Dermis blood vessel endothelial cell (primary cell): ENCODE measurements at places on chromosomes 13 and 19. TPM values are rescaled to one million over a fixed set of nuclear protein-coding genes. Genes with fewer than 3 reads are reported as not detected.

- DNase-seq, result no peak
These were observed 120.9 kb upstream of the KL start for GRCh38 chr13:32895296-32895695.

DNA sequence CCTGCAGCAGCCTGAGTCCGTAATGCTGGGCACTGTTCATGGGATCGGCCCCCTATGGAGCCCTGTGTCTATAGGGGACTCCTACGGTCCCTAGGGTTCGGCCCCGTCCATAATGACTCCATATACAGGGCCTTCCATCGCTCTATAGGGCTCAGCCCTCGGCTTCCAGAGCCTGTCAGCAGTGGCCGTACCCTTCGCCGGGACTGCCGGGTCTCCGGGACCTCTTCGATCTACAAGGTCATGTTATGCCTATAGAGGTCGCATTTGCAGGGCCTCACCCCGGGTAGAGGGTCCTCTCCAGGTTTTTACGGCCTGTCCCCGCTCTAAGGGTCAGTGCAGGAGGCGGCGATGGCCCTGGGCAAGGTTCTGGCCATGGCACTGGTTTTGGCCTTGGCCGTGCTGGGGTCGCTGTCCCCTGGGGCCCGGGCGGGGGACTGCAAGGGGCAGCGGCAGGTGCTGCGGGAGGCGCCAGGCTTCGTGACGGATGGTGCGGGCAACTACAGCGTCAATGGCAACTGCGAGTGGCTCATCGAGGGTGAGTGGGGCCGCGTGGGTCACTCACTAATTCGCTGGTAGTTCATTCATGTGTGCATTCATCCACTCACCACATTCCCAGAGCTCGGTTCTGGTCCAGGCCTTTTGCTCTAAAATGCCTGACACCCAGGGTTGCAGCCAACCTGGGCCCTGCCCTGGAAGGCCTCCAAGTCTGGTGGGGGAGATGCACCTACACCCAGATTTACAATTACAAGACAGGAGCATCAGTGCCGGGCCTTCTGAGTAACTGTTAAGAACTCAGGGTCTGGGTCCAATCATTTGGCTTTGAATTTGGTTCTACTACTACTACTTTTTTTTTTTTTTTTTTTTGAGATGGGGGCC lies 699 bp downstream of the MEGF8 start:
- peak; percentile 27 for DNase-seq

Gene ZNF175
- total RNA-seq, result 4.3 and 8.3 TPM in 2 replicates

Gene C1QTNF9
- total RNA-seq, result not detected in 2 replicates

Gene SLC7A10
- total RNA-seq, result 0.17 TPM in 1 of 2 replicates, not detected in the other

Gene COL4A2
- 1,112 and 1,320 TPM in 2 replicates for total RNA-seq

GRCh38 chr19:16073988-16074387 lies 2.3 kb upstream of the TPM4 start:
- DNase-seq, result no peak

GRCh38 chr13:27977476-27978300 lies 8.6 kb upstream of the CDX2 start:
- peak; percentile 35 for DNase-seq

DNA sequence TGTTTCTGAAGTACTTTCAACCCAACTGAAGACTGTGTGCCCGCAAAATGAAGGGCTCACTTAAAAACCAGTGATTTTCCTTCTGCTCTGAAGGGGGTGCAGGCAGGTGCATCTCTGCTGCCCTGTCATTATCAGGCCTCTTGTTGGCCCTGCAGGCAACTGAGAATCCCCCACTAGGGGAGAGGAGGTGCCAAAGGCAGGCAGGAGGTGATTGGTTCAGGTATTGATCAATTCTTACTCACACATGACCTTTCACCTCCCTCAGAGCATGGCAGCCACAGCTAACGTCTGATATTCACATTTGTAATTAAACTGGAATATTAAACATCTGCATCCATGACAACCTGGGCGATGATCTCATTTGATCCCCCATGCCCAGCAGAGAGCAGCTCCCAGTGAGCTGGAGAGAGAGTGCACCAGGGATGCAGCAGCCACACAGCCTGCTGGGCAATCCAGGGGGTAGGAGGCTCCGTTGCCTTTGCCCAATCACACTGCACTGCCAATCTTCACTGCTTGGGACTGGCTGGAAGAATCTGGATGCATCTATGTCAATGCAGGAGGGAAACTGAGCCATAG lies 267.9 kb upstream of the TSHZ3 start:
- no peak for DNase-seq

- DNase-seq, result no peak
These were observed 22.8 kb upstream of the ZNF564 start for GRCh38 chr19:12574036-12574435.

Gene CLEC17A
- total RNA-seq, result not detected in 2 replicates

- DNase-seq, result peak; percentile 72
These were observed 198.4 kb downstream of the COL4A1 start for GRCh38 chr13:110108348-110109139.

Gene C2CD4C
- 1.9 and 5.9 TPM in 2 replicates for total RNA-seq

Gene PSPN
- total RNA-seq, result 0.85 and 1.1 TPM in 2 replicates

Gene IFNL1
- total RNA-seq, result not detected in 2 replicates

DNA sequence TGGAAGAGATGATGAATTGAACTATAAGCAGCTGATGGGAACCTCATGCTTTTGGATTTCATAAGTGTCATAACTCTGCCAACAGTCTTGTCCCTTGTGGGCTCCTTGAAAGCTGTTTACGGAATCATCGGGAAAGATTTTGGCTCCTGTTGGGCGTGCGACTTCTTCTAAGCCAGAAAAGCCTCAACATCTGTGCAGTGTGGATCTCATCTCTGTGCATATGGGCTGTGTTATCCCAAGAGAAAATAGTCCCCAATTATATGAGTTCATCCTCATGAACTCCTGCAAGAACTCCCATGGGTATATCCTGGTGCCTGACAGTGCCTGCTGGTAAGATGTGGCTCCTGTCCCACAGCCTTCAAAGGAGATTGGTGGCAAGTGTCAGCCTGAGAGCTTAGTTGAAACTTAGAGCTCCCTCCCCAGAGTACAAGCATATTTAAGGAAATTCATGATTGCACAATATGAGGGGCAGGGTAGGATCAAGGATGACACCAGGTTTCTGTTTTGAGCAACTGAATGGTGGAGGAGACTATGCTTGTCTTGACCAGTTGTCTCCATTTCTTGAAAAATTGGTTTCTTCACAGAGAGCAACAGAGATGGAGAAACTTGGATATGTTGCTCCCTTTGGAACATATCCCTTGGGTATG lies 243.5 kb downstream of the ITGBL1 start:
- DNase-seq, result no peak

DNA sequence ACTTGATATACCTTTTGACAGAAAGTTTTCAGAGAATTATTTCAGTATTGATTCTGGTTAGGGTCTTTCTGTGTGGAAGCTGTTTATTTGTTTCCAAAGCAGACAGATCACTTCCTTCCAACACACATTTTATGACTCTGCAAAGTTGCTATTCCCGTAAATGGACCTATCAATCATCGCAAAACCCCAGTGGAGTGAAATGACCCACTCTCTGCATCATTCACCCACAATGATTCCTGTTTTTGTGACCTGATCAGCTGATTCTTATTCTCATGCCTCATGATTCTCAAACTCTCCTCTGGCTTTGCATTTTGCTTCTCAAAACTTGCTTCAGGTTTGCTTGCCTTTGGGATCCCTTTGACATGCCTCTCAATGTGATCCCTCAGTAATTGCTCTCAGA lies 453.7 kb downstream of the PCDH17 start:
- no peak for DNase-seq

GRCh38 chr19:50341091-50341564 lies 12.0 kb upstream of the KCNC3 start:
- DNase-seq, result no peak

Gene ZNF541
- 0.33 and 1.2 TPM in 2 replicates for total RNA-seq

DNA sequence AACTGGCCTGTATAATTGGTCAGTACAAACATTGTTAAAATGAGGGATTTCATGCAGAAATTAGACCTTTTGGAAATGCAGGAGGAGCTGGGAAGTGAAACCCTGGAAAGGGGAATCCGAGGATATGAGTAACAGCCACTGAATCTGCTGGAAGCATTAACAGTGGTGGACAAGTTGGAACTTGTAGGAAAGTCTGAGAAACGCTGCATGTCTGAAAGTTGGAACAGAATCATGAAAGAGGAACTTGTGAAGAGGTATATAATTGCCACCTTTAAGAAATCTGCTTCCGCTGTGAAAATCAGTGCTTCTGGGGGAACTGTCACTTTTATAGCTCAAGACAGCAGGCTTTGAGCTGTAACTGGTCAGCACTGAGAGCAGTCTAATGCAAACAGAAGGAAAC lies 716.5 kb upstream of the PRR20A start:
- DNase-seq, result no peak

- DNase-seq, result no peak
These were observed 358 bp downstream of the C19orf33 start for GRCh38 chr19:38304352-38304865.

- no peak for DNase-seq
These were observed 367.6 kb downstream of the DNAJC15 start for GRCh38 chr13:43391036-43391435.

GRCh38 chr19:17687857-17688784 lies at the start of gene UNC13A:
Gene UNC13A (minus strand): TSS chr19:17688354. CDS start chr19:17688199, 155 bp downstream.
- peak; percentile 58 for DNase-seq

Gene AMH
- 1.3 and 1.5 TPM in 2 replicates for total RNA-seq

GRCh38 chr19:39057615-39058014 lies 25.3 kb upstream of the FBXO27 start:
- DNase-seq, result no peak

Gene ZNF470
- 4.1 and 5.2 TPM in 2 replicates for total RNA-seq

DNA sequence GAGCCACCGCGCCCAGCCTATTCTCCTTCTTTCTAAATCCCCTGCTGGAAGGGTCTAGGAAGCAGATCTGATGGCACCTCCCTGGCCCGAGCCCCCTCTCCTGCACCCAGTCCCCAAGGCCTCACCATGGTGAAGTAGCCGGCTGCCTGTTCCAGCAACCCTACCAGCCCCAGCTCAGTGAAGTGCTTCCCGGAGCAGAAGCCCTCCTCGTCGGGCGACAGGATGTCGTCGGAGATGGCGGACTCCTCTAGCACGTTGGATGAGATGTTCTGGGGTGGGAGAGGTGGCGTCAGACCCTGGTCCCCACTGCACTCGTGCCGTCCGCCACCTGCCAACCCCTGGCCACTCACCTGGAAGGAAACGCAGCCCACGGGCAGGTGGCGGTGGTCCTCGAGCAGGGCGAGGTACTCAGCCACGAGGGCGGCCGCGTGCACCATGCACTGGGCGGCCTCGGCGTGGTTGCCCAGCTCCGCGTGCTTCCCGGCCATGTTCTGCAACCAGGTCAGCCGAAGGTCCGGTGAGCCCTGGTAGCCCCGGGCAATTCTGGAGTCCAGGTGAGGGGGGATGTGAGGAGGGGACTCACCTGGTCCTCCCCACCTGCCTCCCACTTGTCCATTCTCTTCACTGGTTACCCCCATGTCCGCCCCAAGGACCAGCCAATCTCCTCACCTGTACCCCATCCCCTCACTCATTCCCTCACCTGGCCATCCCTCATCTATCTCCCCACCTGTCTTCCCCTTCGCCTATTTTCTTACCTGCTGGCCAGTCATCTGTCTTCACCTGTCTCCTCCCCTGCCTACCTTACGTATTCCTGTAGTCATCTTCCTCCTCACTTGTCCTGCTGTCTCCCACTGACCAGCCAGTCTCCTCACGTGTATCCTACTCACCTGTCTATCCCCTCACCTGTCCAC lies 11.5 kb upstream of the KANK2 start:
- no peak for DNase-seq

GRCh38 chr13:36518707-36519106 lies 86.4 kb downstream of the CCNA1 start:
- DNase-seq, result no peak

DNA sequence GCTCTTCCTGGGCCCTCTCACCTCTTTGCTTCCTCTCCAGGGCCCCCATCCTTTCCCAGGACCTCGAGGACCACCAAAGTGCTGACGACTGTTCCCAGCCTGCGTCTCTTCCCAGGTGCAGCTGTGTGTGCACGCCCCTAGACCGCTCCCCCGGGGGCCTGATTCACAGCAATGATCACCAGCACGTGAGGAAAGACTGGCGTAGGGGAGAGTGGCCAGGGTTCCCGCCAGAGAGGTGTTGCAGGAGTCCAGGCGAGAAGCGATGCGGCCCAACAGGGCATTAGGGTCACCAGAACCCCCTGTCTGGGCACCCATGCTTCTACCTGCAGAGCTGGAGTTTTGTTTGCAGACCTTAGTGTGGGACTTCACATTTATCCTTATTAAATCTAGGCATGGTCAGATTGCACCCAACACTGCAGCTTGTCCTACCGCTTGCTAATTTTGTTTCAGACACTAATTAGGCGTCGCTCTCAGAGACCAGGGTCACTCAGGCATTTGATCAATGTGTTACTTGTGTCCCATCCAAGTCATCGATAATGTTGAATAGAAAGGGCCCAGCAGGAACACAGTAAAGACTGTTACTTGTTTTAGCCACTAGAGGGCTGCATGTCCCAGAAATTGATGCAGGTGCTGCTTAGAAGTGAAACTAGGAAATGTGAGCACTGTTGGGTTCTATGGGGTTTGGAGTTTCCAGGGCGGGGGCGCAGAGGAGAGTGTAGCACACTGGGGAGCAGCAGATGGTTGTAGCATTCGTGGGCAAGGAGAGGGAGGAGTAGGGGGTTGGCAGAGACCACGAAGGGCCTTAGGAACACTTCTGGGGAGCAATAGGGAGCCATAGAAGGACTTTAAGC lies 53.2 kb downstream of the CDADC1 start:
- peak; percentile 80 for DNase-seq

DNA sequence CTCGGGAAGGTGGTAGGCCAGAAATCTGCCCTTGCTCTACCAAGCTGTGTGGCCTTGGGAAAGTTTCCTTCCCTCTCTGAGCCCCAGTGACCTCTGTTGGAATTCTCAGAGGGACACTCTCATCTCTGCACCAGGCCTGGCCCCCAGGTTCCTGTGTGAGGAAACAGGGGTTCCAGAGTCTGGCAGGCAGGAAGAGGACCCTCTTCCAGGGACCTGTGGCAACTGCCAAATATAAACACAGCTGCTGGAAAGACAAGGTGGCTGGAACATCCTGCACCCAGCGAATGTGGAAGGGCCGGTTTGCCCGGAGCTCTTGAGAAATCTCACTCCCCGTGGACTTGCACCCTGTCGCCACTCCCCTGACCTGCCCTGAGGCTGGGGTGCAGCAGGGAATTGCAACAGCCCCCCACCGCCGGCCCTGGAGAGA lies 52.8 kb downstream of the GADD45B start:
- DNase-seq, result no peak

Gene ZNF723
- total RNA-seq, result not detected in 2 replicates

GRCh38 chr19:33701565-33701964 lies 79.8 kb downstream of the CHST8 start:
- no peak for DNase-seq

DNA sequence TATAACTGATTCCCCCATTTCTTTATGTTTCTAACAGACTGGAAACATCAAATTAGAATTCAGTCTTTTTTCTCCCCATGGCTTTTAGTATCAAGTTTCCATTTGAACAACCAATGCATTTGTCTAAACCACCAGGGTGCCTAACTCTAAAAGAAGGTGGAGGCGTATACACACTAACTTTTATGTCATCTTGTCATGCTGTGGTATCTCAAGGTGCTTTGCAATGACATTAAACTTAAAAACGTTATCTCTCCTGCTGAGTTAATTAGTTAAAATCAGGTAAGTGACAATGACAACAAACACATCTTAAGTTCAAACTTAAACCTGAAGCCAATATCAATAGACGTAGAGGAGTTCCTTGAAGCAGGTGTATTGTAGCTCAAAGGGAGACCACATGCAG lies 1001.7 kb downstream of the PCDH17 start:
- DNase-seq, result no peak
